ENCODE measurements at places on chromosomes 7 and 10.

DNA sequence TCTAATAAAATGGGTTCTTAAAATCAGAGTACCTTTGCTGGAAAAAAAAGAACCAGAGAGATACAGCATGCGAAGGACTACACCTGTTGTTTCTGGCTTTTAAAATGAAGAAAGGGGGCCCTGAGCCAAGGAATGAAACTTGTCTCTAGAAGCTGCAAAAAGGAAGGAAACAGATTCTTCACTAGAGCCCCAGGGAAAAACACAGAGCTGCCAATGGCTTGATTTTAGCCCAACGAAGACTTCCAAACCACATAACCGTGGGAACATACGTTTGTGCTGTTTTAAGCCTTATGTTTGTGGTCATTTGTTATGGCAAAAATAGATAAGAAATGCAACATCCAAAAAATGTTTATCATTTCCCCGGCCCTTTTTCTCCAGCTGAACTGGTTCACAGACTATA lies 780.0 kb downstream of the SORCS1 start:
- no peak for DNase-seq

GRCh38 chr7:23205909-23206767 lies 24.3 kb downstream of the NUP42 start:
- peak; percentile 34 for DNase-seq

- no peak for DNase-seq
Measured at GRCh38 chr7:138398857-138399256, 61.2 kb upstream of the TRIM24 start.

DNA sequence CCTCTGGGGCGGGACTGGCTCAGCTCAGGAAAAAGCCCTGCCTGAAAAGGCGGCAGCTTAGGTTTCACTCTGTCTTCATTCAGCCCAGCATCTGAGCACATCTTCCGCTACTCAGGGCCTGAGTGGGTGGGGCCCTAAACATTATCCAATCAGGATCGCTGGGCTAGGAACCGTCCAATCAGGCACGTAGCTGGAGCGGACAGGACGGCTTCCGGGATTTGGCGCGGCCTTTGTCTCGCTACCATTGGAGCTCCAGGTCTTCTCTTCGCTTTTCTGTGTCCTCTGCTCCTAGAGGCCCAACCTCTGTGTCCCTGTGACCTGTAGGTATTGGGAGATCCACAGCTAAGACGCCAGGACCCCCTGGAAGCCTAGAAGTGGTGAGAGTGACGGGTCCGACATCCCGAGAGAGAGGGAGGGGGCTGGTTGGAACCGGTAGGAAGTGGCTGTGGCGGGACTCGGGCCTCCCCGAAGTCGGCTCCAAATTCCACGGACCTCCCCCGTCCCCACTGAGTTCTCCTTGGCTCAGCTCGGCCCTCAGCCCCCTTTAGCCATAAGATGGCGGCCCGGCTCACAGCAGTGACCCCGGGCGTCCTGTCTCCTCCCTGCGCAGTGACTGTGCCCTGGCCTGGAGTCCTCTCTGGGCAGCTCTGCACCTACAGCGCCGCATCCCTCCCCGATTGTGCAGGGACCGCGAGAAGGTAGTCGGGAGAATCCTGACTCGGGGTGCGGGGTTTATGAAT lies 99.1 kb downstream of the ZNF680 start:
- DNase-seq, result peak; percentile 22

GRCh38 chr10:1462032-1462431 lies 275.3 kb downstream of the ADARB2 start:
- no peak for DNase-seq

- no peak for DNase-seq
Measured at GRCh38 chr7:24874791-24875190, 105.2 kb downstream of the OSBPL3 start.

DNA sequence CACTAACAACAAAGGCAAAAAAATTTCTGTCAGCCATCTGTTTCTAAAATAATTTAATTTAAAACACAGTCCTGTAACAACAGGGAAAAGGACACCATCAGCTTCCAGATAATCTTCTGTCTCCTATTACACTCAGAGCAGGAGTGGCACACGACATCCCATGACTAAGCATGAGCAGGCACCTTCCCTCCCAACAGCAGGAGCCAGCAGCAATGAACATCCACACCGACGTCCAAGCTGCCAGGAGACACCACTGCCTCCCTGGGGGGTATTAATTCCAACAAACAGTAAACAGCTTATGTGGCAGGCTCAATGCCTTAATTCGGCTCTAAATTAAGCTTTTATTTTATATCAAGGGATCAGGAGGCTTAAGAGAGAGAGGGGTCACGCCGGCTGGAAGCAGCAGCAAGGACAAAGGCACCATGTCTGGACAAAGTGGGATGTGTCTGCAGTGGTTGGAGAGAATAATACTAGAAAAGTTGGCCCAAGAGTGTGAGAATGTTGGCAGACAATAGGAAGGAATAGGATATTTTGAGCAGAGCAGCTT lies 45.7 kb downstream of the KIAA1549 start:
- DNase-seq, result no peak

DNA sequence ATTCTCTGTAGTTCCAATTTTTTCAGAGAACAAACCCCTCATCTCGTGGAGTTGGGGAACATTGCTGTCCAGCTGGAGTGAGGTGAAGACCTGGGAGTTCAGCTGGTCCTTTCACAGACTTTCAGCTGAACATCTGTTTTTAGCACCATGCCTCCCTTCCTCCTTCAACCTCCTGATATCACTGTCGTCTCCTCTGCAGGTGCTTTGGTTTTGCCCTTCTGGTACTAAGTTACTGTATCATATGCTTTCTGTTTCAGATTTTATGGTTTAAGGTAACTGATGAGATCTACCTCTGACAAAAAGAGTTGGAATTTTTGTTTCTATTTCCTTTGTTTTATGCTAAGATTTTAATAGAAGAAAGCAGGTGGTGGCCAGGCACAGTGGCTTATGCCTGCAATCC lies 102.9 kb downstream of the ZNF438 start:
- no peak for DNase-seq

DNA sequence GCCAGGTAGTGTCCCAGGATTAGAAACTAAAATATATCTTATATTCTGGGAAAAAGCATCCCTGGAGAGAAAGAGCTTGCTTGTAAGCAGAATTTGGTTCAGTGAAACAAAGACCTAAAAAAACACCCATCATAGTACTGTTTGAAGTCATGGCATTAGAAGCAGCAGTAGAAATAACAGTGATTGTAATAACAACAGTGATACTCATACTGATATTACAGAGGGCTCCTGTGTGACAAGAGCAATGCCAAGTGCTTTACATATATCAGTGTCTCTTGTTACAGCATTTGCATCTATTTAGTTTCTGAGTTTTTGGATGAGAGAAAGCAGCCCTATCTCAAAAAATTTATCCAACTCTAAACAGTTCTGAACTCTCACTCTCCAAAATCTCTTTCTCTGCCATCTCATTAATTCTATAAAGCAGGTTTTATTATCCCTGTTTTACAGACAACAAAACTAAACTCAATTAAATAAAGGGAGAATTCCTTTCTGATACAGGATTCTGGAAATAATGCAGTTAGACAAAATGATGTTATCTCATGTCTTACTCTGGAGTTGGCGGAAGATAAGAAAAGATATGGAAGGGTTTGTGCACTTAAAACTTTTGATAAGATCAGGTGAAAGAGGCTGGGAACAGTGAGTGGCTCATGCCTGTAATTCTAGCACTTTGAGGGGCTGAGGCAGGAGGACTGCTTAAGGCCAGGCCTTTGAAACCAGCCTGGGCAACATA lies 146.5 kb upstream of the AOAH start:
- DNase-seq, result no peak

GRCh38 chr10:37125191-37125732 lies at the start of gene ANKRD30A:
Gene ANKRD30A (plus strand): TSS chr10:37125598. CDS start chr10:37125788, 190 bp downstream.
- no peak for DNase-seq

DNA sequence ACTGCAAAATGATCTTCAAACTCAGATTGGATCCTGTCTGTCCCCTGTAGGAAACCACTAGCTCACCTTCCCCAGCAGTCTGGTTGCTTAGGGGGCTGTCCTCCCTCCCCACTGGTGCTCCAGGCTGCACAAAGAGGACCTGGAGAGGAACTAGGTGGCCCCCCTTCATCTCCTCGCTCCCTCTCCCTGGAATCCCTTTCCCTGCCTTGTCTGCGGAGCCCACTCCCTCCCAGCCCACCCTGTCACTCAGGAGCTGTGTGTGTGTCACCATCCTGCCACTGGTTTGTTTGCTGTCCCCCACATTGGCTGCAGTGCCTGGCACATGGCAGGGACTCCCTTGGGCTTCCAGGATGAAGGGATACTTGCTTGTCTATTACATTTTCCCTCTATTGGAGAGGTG lies 35.5 kb upstream of the ZMIZ2 start:
- DNase-seq, result no peak

- no peak for DNase-seq
Measured at GRCh38 chr7:38334163-38334562, 60.7 kb upstream of the TARP start.

- no peak for DNase-seq
Measured at GRCh38 chr7:116334555-116334954, 124.2 kb downstream of the TES start.

- DNase-seq, result no peak
Measured at GRCh38 chr7:119720541-119720940, 552.4 kb upstream of the KCND2 start.

DNA sequence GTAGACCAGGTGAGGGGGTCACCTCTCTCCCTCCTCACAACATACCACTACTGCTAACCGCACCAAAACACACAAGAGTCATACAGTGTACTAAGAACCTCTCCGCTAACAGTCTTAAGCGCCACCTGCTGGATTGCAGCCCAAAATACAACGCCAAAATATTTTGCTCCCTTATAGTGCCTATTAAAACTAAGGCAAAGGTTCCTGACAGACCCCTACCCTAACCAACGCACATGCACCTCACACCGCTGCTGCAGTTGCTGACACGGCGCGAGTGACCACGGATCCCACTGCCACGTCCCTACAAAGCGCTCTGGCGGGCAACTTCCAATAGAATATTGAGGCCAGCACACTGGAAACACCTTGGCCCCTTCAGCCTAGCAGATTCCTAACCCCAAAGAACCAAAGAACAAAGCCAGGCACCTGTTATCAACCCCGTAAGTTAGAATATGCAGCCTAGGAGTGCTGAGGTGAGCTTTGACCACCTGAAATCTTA lies 563.6 kb upstream of the SEMA3D start:
- DNase-seq, result peak; percentile 35

DNA sequence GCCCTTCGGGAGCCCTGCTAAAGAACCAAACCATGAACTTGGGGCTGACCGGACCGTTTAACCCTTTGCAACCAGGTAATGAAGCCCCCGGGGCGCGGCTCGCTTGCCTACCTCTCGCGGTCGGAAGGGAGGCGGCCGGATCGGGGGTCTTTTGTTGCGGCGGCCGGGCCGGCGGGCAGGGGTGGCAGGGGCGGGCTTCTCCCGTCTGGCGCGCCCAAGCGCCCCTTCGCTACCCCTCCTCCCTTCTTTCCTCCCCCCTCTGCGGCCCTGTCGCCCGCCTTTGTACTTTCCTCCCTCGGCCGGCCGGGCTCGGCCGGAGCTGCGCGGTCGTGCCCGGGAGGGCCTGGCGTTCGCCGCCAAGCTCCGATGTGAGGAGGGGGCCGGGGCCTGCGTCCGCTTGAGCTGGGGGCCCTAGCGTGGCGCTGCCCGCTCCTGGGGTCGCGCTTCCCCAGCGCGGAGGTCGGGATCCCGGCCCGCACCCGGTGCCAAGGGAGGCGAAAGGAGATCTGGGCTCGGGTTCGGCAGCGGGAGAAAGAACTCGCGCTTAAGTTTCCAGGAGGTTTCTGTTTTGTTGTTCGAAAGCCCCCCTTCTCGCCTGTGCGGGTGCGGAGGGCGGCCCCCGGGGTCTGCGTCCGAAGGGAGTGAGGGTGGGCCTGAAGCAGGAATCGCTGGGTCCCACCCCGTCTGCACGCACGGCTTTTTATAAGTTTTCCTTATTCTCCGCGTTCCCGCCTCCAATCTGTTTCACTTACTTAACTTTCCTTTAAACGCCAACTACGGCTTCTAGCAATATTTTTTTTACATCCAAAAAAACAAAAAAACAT lies 436.8 kb upstream of the GALNT17 start:
- DNase-seq, result peak; percentile 40

- no peak for DNase-seq
Measured at GRCh38 chr10:98259606-98260315, 8.2 kb downstream of the LOXL4 start.

DNA sequence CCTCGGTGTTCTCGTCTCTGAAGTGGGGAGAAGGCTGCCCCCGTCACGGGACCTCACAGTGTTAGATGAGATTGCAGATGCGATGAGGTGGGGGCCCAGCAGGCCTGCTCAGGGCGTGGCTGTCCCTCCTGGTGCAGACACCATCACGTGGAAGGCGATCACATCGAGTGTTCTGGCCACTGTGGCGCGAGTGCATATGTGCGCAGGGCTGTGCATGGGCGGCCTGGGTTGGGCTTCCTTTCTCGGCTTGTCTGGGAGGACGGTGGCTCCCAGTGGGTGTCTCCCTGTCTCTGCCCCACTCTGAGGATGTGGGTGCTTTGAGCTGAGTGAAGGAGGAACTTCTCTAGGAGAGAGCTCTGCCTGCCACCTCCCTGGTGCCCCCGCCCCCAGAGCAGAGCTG lies 83.1 kb downstream of the LHPP start:
- no peak for DNase-seq

DNA sequence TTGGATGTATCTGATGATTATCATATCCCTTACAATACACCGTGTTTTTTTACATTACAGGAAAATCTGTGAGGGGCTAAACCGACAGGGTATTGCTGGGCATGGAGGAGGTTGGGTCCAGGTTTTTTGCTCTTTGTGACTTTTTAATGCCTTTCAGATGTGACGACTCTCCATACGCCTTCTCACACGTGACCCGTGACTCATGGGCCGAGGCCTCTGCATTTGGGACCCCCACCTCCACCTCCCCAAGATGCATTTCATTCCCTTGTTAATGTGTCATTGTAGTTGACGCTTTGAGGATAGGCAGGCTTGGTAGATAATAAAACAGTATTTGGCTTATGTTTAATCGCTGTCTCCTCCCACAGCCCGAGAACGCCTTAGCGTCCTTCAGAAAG lies 95.3 kb downstream of the CUX1 start:
- DNase-seq, result no peak

GRCh38 chr7:50499092-50499491 lies 48.9 kb upstream of the FIGNL1 start:
- DNase-seq, result no peak

DNA sequence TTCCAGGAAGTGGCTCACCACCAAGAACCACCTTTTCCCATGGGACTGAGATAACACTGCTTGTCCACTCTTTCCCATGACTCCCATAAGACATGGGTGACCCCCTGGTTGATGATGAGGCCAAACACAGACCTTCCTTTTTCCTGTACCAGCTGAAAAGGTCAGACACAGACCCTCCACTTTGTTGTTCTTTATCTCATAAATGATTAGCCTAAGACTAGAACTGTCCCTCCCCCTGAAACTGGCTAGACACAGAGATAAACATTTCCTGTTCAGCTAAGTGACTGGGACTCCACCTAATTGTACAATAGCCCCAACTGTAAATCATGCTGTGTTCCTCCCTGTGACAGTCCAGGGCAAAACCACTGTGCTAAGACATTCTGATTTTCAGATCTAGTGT lies 8.2 kb upstream of the NRG3 start:
- no peak for DNase-seq
